Activated T-helper 9 cell treated with anti-CD3 and anti-CD28 coated beads, Interleukin-2, amount 50 U/mL, for 16 hours (primary cell): ENCODE measurements at places on chromosomes 3 and 15.
A peak's percentile ranks its signal among the peaks of the same experiment; 100 is the strongest.

GRCh38 chr3:82773207-82773606 is 1011.8 kb upstream of the GBE1 start:
- DNase-seq, result no peak

- DNase-seq, result no peak
These were observed 2.7 kb upstream of the PARP16 start for GRCh38 chr15:65289261-65289854.

DNA sequence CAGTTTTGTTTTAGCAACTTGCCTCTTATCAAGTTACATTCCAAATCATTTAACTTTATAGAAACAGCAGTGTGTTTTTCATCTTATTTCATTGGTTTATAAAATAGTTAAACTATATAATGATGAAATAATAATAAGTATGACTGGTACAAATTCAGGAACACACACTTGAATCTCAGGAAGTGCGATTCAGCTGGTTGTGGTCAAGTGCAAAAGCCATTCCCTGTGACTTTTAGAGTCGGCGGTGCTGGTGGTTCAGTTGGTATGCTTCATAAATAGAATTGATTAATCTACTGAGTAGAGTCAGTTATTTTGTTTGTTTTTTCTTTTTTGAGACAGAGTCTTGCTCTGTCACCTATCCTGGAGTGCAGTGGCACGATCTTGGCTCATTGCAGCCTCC is 22.7 kb downstream of the SACM1L start:
- no peak for DNase-seq

DNA sequence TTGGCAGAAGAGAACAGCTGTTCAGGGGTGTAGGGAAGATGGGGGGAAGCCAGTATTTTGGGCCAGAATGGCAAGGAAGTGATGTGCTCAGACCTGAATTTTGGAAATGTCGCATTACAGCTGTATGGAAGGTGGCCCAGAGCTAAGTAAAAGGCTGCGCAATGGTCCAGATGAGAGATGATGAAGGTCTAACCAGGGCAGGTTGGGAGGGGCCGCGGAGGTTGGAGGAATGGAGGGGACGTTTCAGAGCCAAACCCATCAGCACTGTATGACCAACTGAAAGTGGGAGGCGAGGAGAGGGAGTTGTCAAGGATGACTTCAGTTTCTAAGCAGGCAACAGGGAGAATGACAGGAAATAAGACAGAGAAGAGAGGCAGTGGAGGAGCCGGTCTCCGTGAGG is 60.8 kb downstream of the ADCY5 start:
- no peak for DNase-seq

GRCh38 chr15:57031082-57031481 is 112.6 kb downstream of the TCF12 start:
- no peak for DNase-seq

- no peak for DNase-seq
These were observed 44.2 kb downstream of the GSK3B start for GRCh38 chr3:120049881-120050539.

DNA sequence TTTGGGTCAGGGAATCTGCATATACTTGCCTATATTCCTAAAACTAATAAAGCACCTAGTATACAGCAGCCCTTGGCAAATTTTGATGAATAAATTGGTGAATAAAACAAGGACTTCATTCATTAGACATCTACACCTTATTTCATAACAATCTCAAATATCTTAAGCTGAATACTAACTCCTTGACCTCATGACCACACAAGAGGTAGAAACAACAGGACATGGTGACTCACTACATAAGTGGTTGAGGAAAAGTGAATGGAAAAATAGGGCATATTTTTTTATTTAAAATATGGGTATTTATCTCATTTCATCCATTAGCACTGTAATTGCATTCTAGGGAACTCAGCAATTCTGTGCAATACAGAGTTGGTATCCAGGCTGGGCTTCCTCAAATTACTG is 7.8 kb upstream of the STAC start:
- DNase-seq, result no peak

GRCh38 chr3:54780336-54780735 is 147.5 kb downstream of the LRTM1 start:
- DNase-seq, result no peak

GRCh38 chr3:32392536-32393302 is 1.1 kb downstream of the CMTM7 start:
- no peak for DNase-seq

DNA sequence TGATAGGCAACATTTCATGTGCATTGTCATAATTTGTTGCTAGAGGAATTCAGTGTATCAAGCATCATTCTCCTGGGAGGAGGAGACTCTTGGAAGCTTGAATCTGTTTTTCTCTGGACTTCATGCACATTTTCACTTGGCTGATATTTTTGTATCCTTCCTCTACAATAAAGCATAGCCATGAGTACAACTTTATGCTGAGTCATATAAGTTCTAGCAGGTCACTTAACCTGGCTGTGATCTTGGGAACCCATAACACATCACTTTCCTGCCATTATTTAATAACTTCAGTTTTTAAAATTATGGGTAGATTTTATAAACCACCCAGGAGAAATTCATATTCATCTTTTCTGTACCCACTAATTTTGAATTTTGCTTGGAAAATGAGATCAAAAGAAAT is 203.0 kb upstream of the CD96 start:
- DNase-seq, result no peak

GRCh38 chr3:41668379-41668778 is 293.5 kb downstream of the ULK4 start:
- no peak for DNase-seq

DNA sequence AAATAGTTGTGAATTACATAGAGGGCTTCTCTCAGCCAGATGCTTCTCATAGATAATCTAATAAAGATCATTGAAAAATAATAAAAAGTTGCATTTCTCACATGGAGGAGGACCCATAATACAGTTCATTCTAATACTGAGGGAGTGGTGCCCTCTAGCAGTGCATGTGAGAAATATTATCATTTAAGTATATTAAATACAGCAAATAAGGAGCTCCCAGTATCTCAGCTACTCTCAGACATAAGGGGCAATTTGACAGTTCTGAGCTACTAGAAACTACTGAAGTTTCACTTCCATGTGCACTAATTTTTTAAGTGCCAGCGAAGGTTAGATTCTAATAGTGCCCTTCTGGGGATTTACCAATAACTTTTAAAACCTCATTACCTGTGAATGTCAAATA is 188.3 kb downstream of the IL5RA start:
- DNase-seq, result no peak

- DNase-seq, result no peak
These were observed 163.3 kb downstream of the TP63 start for GRCh38 chr3:189794518-189794917.

- DNase-seq, result no peak
These were observed 217.8 kb upstream of the EOMES start for GRCh38 chr3:27939940-27940339.

DNA sequence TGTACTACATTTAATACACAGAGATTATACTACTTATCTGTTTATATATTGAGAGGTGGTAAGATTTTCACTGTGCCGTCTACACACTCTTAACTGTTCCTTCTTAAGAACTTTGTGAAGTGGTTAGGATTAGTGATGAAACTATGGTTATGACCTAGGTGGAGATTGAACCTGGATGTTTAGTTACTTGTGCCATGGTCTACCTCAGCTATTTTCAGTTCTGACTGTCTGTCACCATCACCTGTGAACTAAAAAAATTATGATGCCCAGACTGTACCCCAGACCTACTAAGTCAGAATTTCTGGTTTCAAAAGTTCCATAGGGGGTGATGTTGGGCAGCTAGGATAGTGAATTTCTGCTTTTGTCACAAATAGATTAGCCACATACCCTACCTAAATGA is 6.4 kb downstream of the RASA2 start:
- DNase-seq, result no peak

DNA sequence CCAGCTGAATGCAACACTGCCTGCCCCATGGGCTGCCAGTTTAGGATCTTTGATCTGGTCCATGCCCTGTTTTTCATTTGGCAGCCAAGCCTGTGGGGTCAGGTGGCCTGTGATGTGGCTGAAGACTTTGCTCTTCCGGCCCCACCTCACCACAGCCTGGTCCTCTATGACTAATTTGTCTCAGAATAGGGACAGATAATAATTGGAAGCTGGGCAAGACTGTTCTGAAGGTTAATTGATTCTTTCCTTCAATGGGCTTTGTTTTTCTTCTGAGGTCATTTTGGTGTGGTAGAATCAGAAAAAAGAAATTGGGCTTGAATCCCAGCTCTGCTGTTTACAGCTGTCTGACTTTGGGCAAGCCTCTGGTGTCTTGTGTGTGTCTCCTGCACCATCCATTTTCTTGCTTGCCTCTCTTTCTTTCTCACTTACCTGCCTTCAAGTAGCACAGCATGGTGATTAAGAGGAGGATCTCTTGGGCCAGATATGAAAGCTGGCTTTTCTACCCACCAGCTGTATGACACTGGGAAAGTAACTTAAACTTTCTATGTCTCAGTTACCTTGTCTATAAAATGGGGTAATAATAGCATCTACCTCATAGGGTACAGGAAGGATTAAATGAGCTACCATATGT is 24.2 kb downstream of the ABHD2 start:
- no peak for DNase-seq

DNA sequence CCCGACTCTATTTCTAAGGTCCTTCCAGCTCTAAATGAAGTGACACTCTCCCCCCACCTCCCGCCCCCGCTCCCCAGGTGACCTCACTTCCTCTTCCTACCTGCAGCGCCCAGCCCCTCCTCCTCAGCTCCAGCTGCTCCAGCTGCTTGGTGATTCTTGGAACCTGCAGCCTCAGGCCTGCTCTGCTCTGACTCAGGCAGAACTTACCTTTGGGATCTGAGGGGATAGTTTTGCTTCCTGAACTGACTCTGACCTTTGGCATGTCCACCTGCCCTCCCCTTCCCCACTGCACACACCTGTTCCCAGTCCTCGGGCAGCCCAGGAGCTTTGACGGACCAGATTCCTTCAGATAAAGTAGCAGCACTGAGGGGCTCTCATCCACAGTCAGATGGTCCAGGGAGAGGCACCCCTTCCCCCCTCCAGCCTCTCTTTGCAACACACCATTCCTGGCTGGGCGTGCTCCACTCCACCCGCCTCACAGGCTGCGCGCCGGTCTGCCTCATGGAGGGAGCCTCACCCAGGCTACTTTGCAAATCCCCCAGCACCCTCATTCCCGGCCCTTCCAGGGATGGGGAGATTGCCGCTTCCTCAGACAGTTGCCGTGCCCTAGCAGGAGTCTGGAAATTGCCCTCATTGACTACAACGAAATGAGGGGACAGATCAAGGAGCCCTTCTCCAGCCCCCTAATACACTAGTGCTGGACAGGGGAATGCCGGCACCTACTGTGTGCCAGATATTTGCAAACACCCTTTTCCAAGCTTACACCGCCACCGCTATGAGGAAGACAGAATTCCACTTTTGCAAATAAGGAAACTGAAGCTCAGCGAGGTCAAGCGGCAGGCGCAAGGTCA is 692 bp upstream of the C15orf39 start:
- peak; percentile 35 for DNase-seq

DNA sequence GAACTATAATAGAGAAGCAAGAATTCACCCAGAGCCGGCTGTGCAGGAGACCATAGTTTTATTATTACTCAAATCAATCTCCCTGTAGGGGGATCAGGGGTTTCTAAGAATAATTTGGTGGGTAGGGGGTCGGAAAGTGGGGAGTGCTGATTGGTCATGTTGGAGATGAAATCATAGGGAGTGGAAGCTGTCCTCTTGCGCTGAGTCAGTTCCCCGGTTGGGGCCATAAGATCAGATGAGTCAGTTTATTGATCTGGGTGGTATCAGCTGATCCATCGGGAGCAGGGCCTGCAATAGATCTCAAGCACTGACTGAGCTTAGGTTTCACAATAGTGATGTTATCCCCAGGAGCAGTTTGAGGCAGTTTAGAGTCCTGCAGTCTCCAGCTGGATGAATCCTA is 97.0 kb upstream of the SNRPN start:
- no peak for DNase-seq

DNA sequence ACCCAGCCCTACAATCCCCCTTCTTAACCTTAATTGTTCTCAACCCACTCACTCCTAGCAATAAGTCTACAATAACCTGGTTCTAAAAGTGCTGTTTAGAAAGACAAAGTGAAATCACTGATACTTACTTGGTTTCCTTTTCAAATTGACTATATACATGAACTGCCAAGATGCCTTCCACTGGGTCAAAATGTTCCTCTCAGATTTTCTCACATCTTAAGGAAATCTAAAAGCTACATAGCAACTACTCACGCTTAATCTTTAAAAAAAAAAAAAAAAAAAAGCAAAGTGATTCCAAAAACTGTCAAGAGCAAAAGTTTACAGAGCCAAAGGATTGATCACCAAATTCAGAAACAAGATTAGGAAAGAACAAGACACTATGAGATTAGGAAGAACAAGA is 68.7 kb upstream of the MAP4 start:
- DNase-seq, result no peak

GRCh38 chr3:79385211-79385610 is 382.6 kb downstream of the ROBO1 start:
- no peak for DNase-seq

DNA sequence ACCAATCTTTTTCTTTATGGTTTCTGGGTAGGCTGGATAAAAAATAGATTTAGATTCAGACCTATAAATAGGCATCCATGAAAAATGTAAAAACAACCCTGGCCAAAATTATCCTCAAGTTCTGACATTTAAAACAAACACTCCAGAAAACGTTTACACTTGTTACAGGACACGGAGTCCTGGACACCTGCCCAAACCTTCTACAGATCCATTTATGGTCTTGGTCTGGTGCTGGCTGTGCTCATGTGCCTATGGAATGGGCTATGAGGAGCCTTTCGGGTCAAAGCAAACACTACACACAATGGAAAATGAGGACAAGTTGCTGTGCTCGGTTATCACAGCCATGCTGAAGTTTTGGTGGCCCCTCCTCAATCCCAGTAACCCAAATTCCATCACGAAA is 108.1 kb downstream of the PDZRN3 start:
- DNase-seq, result no peak

GRCh38 chr3:170469151-170470062 is 50.7 kb downstream of the CLDN11 start:
- DNase-seq, result no peak

DNA sequence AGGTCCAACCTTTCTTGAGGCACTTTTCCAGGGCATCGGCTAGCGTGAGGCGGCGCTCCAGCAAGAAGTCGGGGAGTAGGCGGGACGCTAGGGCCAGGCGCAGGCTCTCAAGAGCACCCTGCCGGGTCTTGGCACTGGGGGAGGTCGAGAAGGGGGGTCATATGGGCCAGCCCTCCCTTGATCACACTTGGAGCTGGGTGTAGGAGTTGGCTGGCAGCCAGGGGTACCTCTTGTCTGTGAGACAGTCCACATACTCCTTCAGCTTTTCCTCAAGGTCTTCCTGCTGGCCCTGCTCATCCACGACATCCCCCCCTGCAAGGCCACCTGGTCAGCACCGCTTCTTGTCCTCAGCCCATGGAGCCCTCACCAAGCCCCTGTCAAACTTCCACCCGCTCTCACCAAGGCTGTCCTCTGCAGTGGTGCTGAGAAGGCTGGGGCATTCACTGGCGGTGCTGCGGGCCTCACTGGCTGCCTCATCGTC is 2.0 kb downstream of the IFRD2 start:
- DNase-seq, result no peak

- DNase-seq, result no peak
These were observed 33.1 kb downstream of the SELENOT start for GRCh38 chr3:150636258-150636657.
